Left ventricle myocardium inferior (tissue), 1 donor: ENCODE measurements at places on chromosomes 2 and 18. TPM values are rescaled to one million over a fixed set of nuclear protein-coding genes. Genes with fewer than 3 reads are reported as not detected.

- peaks cover 7% of the 10 kb centered on the region for H3K27me3 ChIP-seq
- no peak overlapping the region for H3K4me3 ChIP-seq
- no peak for DNase-seq
- no peak overlapping the region for H3K27ac ChIP-seq
Observed at GRCh38 chr2:219868635-219869034, 241.2 kb downstream of the SLC4A3 start.

DNA sequence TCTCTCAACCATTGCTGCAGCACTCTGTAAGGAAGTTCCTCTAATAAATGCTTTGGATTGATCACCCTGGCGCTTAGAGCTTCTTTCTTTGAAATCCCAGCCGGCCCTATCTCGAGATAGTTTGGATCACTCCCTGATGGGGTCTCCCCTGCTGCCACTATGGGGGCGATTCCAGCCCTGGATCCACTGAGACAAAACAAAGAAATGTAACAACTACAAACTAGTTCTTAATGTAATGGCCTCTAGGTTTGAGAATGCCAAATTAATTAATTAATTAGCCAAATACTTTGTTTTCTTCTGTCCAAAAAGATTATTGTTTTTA lies 15.2 kb downstream of the SRSF7 start:
- no peak for DNase-seq
- H3K27me3 ChIP-seq = no peaks in the 10 kb centered on the region
- H3K4me1 ChIP-seq = peaks cover 45% of the 10 kb centered on the region
- H3K4me3 ChIP-seq = no peak overlapping the region
- peaks cover 50% of the 10 kb centered on the region for H3K36me3 ChIP-seq
- no peak overlapping the region for H3K27ac ChIP-seq

DNA sequence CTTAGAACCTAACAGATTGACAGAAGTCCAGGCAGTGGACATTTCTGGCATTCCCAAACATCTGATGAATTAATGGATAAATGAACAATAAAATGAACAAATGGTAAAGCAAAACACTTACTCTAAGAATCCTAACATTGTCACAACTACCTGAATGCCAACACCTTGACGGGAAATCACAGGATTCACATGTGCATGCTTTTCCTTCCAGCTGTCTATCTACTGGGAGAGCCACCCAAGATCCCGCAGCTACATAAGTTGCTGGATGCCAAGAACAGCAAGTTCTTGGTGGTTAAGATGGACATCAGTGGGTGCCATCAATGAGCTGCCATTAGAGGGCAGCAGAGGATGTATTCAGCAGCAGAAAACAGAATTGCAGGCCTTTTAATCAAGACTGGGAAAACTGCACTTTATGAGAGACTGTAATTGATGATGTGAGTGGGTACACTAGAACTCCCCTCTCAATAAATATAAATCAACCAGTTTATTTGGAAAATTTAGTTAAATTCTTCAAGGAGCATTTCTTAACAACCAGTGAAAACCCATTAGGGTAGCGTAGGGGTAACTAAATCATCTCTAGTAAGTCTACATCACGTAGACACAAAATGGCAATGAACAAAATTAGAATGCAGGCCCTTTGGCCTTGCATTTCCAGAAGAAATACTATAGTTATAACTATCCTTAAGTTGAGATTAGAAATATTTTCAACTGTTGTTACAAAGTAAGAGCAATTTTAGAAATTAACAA lies 45.6 kb downstream of the SESTD1 start:
- H3K4me1 ChIP-seq = peaks cover 19% of the 10 kb centered on the region
- peak; percentile 54 for DNase-seq
- H3K27ac ChIP-seq = no peak overlapping the region
- H3K4me3 ChIP-seq = no peak overlapping the region
- H3K36me3 ChIP-seq = no peaks in the 10 kb centered on the region

- H3K27ac ChIP-seq = no peak overlapping the region
- no peak overlapping the region for H3K4me3 ChIP-seq
- no peak for DNase-seq
- no peaks in the 10 kb centered on the region for H3K27me3 ChIP-seq
Observed at GRCh38 chr2:45879406-45879805, 227.9 kb downstream of the PRKCE start.

DNA sequence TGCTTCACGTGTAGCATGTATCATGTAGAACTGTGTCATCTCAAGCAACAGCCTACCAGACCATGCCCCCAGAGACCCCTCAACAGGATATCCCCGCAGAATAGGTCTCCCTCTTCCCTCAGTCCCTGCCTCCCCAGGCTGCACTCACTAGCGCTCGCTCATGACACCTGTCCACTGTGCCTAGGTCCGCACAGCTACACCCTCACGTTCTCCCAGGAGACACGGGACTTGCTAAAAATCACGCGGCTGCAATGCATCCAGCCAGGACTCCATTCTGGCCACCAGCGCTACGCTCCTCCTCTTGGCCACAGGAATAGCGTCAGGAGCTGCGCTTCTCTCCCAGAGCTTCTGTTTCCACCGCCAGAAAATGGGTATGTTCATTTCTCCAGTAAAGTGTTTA lies 2.5 kb downstream of the PXDN start:
- H3K36me3 ChIP-seq = no peaks in the 10 kb centered on the region
- peaks cover 40% of the 10 kb centered on the region for H3K27me3 ChIP-seq
- DNase-seq = no peak

DNA sequence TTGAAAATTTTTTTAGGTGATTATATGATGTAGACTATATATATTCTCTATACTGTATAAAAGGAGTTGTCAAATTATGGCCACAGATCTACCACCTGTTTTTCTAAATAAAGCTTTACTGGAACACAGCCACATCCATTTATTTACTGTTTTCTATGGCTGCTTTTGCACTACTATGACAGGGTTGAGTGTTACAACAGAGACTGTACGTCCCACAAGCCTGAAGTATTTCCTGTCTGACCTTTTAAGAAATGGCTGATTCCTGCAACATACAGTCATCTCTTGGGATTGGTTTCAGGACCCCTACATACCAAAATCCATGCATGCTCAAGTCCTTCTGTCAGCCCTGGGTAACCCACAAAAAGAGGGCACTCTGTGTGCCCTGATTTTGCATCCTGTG lies 508.3 kb downstream of the TSN start:
- no peak overlapping the region for H3K4me3 ChIP-seq
- no peak overlapping the region for H3K27ac ChIP-seq
- no peak for DNase-seq
- H3K4me1 ChIP-seq = peaks cover 13% of the 10 kb centered on the region
- H3K27me3 ChIP-seq = no peaks in the 10 kb centered on the region

DNA sequence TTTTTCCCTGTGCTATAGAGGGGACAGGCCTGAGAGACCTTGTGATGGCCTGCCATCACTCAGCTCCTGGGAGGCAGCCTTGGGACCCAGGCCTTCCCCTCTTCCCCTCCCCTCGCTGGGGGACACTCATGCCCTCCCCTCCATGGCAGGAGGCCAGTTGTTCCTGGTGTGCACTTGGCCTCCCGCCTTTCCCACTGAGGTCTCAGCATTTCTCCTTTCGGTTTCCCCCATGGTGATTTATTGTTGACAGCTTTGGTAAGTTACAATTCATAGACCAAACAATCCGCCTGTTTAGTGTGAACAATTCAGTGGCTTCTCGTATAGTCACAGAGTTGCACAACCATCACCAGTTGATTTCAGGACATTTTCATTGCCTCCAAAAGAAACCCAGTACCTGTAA lies 10.2 kb upstream of the CNDP1 start:
- H3K27ac ChIP-seq = peak overlapping the region; percentile 74
- H3K4me1 ChIP-seq = peaks cover 14% of the 10 kb centered on the region
- no peak overlapping the region for H3K4me3 ChIP-seq
- peaks cover 30% of the 10 kb centered on the region for H3K36me3 ChIP-seq
- H3K27me3 ChIP-seq = no peaks in the 10 kb centered on the region

GRCh38 chr2:15832030-15832709 lies 108.2 kb upstream of the MYCN start:
- no peaks in the 10 kb centered on the region for H3K4me1 ChIP-seq
- H3K27me3 ChIP-seq = no peaks in the 10 kb centered on the region
- no peak for DNase-seq

- no peak for DNase-seq
- peaks cover 23% of the 10 kb centered on the region for H3K4me1 ChIP-seq
- peak overlapping the region; percentile 78 for H3K27ac ChIP-seq
- H3K36me3 ChIP-seq = no peaks in the 10 kb centered on the region
Observed at GRCh38 chr2:209685963-209686362, 85.7 kb upstream of the UNC80 start.

- no peaks in the 10 kb centered on the region for H3K4me1 ChIP-seq
- H3K27ac ChIP-seq = no peak overlapping the region
- no peaks in the 10 kb centered on the region for H3K27me3 ChIP-seq
- no peak overlapping the region for H3K4me3 ChIP-seq
Observed at GRCh38 chr2:211439011-211439410, 882.6 kb downstream of the CPS1 start.

GRCh38 chr2:160411167-160411566 lies 82.4 kb downstream of the RBMS1 start:
- no peaks in the 10 kb centered on the region for H3K36me3 ChIP-seq
- no peak for DNase-seq
- peak overlapping the region; percentile 55 for H3K27ac ChIP-seq
- no peak overlapping the region for H3K4me3 ChIP-seq

DNA sequence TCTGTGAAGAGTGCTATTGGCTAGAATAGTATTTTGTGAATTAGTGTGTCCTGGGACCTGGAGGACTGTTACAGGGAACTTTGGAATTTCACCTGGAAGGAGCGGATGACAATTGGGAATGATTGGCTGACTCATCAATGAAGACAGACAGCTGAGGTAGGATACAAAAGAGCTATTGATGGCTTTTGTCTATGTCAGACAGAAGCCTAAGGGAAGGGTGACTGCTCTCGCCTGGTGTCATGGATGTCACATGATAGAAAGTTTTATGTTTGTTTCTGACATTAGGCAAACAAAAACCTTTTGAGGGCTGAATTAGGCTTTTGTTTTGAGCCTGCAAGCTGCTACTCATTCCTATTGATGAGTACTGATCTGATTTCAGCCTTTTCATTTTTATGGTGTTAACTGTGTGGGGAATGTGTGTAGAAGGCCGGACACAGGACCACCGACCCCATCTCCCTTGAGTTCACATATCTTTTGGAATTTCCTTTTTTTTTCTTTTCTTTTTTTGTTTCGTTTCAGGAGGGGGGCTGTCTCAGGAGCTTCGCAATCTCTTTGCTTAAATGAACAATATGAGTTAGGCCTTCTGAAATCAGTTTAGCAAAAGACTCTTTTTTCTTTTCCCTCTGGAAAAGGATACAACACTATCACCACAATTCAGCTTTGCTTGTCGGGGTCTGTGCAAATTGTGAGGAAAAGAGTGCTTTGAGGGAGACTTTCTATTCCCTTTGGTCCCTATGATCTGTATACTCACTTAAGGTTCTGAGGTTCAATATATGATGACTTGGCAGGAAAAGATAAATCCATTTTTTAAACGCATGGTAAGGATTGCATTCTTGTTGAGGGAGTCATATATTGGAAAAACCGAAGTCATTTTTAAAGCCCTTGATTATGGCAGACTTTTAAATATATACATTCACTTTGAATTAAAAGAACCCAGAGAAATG lies 207.9 kb upstream of the FIGN start:
- no peaks in the 10 kb centered on the region for H3K36me3 ChIP-seq
- no peaks in the 10 kb centered on the region for H3K4me1 ChIP-seq
- DNase-seq = no peak
- no peak overlapping the region for H3K27ac ChIP-seq
- H3K4me3 ChIP-seq = no peak overlapping the region
- no peaks in the 10 kb centered on the region for H3K27me3 ChIP-seq

GRCh38 chr2:170588729-170589128 lies 126.4 kb upstream of the SP5 start:
- no peak for DNase-seq
- H3K27me3 ChIP-seq = peaks cover 3% of the 10 kb centered on the region
- no peaks in the 10 kb centered on the region for H3K36me3 ChIP-seq
- H3K27ac ChIP-seq = no peak overlapping the region

DNA sequence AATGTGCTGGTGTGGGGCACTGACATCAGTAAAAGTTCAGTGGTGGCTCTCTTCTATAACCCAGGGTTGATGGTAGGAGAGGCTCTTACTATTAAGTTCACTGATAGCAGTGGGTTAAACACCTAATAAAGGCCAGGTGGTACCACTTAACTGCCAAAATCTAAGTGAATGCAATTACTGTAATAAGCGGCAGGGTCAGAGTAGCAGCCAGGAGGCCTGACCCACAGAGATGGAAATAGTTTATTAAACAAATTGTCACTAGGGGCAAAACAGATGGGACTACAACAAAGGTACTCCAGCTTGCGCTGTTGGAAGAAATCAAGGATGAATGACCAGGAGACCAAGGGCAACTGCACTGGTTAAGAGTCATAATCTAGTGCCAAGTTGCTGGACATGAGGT lies 26.6 kb downstream of the ZSWIM2 start:
- no peaks in the 10 kb centered on the region for H3K36me3 ChIP-seq
- no peaks in the 10 kb centered on the region for H3K4me1 ChIP-seq
- no peak overlapping the region for H3K27ac ChIP-seq
- H3K4me3 ChIP-seq = no peak overlapping the region
- DNase-seq = no peak

DNA sequence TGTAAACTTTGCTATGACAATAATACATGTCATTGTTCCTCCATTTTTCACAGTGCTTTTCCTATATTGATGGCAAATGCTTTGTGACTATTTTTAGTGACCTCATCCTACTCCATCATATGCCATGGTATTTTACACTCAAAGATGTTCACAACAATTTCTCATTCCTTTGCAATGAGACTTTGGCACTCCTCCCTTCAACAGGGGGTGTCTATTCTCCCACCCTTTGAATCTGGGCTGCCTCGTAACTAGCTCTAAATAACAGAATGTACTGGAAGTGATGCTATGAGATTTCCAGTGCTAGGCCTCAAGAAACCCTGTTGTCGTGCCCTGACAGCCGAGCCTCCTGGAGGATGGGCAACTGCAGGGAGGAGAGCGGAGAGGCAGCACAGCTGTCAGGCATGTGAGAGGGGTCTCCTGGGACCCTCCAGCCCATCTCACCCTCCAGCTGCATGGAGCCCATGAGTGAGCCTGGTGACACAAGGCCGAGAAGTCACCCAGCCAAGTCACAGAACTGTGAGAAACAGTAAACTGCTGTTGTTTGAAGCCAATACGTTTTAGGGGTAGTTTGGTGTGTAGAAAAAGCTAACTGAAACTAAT lies 103.1 kb upstream of the APCDD1 start:
- H3K36me3 ChIP-seq = no peaks in the 10 kb centered on the region
- no peaks in the 10 kb centered on the region for H3K27me3 ChIP-seq

Gene ASXL2
- 19.1 TPM for total RNA-seq

Gene TMEM247
- total RNA-seq = not detected

Gene SMAD2
- total RNA-seq = 80.9 TPM

Gene IL36A
- not detected for total RNA-seq

Gene UGT1A8
- not detected for total RNA-seq

Gene BMP10
- 0.19 TPM for total RNA-seq

Gene APCDD1
- total RNA-seq = 38.0 TPM

Gene RAB6C
- 0.16 TPM for total RNA-seq

Gene PARD3B
- 9.1 TPM for total RNA-seq
